Dermis blood vessel endothelial cell (primary cell): ENCODE measurements at places on chromosomes 16 and 17.

DNA sequence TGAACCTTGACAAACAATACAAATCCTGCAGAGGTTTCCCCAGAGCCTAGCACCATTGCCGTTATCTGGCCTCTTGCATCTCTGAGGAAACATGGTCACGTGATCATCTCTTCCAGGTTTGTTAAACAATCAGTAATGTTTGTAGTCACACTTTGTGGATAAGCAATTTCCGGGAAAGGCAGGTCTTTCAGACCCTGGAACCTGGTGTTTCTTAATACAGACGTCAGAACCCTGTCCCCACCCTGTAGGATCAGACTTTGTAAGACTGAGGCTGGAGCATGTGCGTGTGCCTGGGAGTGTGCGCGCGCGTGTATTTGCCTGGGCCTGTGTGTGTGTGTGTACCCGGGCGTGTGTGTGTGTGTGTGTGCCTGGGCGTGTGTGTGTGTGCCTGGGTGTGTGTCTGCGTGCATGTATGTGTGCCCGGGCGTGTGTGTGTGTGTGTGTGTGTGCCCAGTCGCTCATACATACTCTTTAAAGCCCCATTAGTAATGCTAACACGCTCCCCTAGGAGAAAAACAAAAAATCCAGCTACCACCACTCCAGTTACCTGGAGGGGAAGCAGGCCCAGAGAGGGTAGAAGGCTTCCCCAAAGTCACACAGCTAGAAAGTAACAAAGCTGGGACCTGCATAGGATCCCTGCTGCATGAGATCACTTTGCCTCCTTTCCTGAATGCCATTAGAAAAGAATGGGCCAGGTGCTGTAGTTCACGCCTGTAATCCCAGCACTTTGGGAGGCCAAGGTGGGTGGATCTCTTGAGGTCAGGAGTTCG lies 5.3 kb downstream of the CTNS start:
- no peak for DNase-seq

DNA sequence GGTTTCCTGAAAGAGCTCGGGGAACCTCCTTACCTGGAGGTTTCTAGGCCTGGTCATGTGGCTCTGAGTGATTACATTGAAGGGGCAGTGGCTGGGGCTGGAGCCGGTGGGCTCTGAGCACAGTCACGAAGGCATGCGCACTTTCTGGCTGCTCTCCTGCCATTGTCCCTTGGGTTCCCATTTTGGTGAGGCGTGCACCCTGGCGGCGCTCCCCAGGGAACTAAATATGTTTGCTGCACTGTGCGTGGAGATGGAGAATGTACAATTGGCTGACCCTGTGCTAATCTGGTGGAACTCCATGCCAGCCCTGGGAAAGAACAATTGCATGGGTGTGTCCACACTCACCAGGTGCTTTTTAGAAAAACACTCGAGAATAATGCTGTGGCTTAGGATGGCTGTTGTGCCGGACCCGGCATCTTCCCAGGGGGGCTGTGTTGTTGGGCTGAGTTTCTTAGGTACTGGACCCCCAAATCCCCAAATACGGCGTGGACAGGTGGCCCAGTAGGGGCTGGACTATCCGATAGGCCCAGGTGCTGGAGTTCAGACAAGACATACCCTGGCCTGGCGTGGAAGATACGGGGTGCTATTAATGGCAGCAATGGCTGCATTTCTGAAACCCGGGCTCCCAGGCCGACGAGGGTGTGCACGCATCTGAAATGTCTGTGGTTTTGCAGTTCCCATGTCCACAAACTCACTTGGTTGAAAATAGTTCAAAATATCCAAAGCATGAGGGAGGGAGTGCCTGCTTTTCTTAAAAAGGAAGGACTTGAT lies 230.5 kb downstream of the SEC14L1 start:
- no peak for DNase-seq

GRCh38 chr16:24643489-24643888 lies 86.0 kb upstream of the TNRC6A start:
- no peak for DNase-seq

GRCh38 chr17:82932518-82933310 lies 92.9 kb upstream of the ZNF750 start:
- peak; percentile 58 for DNase-seq

DNA sequence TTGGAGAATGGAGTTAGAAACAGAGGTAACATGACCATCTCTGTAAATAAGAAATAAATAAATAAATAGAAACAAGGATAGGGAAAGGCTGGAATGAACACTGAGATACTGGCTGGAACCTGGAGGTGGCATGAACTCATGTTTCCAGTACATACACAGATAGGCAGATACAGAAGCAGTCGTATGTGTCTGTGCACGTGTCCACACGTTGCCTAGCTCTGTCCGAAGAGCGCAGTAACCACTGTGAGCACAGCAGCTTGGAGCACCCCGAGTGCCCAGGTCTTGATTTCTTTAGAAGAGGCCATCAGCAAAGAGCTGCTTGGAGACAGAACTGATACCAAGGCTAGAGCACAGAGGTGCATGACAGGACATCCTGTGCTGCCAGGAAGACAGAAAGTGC lies 37.1 kb upstream of the SLC38A8 start:
- no peak for DNase-seq

DNA sequence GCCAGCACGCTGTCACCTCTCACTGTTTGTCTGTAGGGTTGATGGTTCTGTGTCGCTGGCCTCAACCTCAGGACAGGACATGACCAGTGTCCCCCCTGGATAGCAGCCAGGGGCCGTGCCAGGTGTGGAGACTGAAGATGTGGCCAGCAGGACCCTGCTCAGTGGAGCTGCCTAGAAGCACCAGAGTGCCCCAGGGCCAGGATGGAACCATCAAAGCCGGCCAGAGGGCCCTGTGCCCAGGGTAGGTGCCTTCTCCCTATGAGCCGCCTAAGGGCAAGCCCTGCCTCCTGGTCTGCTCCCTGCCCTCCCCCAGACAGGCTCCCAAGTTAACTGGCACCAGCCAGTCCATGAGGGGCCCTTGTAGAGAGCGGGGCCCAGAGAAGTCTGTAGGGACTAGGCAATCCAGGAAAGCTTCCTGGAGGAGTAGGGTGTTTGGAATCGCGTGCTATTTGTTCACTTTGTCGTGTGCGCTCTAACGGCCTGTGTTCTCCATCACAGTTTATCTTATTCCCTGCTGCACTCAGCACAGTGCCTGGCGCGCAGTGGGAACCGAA lies 546 bp upstream of the NDUFB10 start:
- no peak for DNase-seq
